Activated CD4-positive, alpha-beta T cell treated with anti-CD3 and anti-CD28 coated beads for 36 hours (primary cell): ENCODE measurements at places on chromosomes 5 and 9. TPM values are rescaled to one million over a fixed set of nuclear protein-coding genes. Genes with fewer than 3 reads are reported as not detected.

The FBP2 gene
- total RNA-seq: not detected

The PRDM9 gene
- total RNA-seq: not detected

The NDOR1 gene
- total RNA-seq: 27.8 TPM

The SMIM33 gene
- 0.50 TPM for total RNA-seq

The ISL1 gene
- not detected for total RNA-seq

The SPTAN1 gene
- 269 TPM for total RNA-seq

The NR6A1 gene
- 1.1 TPM for total RNA-seq

The GOLGA2 gene
- 28.4 TPM for total RNA-seq

The PCDHB2 gene
- not detected for total RNA-seq

The ZBTB43 gene
- total RNA-seq: 23.0 TPM

The ADGRD2 gene
- total RNA-seq: not detected

The RASEF gene
- not detected for total RNA-seq

The SEMA6A gene
- total RNA-seq: not detected

The ZDHHC11B gene
- 0.61 TPM for total RNA-seq

The IFNA21 gene
- total RNA-seq: not detected

The ANKRD55 gene
- 3.7 TPM for total RNA-seq

The UCK1 gene
- total RNA-seq: 15.2 TPM
